ENCODE measurements at places on chromosomes 16 and 17. TPM values are rescaled to one million over a fixed set of nuclear protein-coding genes. Genes with fewer than 3 reads are reported as not detected.

DNA sequence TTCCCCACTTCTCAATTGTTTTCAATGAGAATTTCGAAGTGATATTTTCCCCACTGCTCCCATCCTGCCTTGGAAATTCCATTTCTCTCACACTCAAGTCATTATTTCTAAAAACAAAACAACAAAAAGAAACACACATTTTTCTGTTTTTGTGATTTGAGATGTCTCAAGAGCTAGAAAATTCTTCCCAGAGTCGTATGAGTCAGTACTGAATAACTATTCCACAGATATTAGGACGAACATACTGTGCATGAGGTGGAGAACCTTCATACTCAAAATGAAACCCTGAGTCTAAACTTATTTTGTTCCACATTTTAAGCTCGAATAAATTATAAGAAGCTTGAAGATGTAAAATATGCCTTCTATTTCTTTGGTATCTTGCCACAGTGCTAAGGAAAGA, 204.6 kb downstream of the SLC39A11 start:
- H3K4me3 ChIP-seq: no peak overlapping the region
- H3K4me1 ChIP-seq: no peaks in the 10 kb centered on the region
- H3K36me3 ChIP-seq: no peaks in the 10 kb centered on the region
- H3K27me3 ChIP-seq: no peaks in the 10 kb centered on the region
- no peak for DNase-seq
- no peak overlapping the region for H3K27ac ChIP-seq

The GALR2 gene
- 0.05 TPM for polyA plus RNA-seq

DNA sequence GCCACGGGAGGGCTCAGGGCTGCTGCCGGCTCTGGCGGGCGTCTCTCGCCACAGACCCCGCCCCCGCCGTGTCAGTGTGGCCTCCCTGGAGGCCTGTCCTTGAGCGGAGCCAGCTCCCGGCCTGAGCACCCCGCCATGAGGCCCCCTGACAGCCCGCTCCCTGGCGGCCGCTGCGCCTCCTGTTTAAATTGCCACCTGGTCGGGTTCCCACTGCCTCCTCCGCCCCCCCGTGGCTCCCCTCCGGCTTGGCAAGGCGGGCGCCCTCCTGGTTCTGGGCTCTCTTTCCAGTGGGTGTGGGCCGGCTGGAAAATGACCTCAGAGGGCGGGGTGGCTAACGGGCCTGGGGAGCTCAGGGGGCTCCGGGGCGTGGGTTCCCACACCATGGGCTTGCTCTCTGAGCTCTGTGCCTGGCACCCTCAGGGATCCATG, 42.1 kb upstream of the SSTR5 start:
- no peak overlapping the region for H3K4me3 ChIP-seq
- no peak for DNase-seq
- no peaks in the 10 kb centered on the region for H3K36me3 ChIP-seq
- H3K4me1 ChIP-seq: no peaks in the 10 kb centered on the region

DNA sequence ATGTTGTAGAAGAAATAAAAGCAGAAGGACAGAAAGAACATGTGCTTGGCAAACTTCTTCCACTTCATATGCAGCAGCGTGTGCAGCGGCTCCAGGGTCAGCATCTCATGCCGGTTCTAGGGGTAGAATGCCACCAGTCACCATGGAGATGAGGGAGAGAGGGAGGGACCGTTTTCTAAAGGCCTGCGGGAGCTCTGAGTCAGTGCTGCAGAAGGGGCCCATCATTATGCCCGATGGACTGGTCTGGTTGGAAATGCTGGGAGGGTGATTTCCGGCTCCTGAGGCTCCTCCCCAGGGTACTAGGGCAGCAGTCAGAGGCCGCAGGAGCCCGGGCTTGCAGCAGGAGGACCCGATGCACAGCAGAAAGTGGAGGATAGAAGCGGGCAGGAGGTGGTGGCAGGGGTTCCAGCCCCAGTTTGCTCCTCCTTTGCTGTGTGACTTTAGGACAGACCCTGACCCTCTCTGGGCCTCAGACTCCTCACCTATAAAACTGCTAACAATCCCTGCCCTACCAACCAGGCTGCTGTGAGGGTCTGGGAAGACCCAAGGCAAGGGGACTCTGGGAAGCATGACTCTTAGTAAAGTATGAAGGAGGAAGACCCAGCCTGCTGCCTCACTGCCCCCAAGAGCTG, 28.6 kb downstream of the TRPV3 start:
- H3K36me3 ChIP-seq: no peaks in the 10 kb centered on the region
- H3K4me1 ChIP-seq: no peaks in the 10 kb centered on the region
- no peak overlapping the region for H3K27ac ChIP-seq
- H3K4me3 ChIP-seq: no peak overlapping the region
- H3K27me3 ChIP-seq: no peaks in the 10 kb centered on the region
- no peak for DNase-seq

The ST6GALNAC1 gene
- polyA plus RNA-seq: not detected

- DNase-seq: no peak
- peaks cover 12% of the 10 kb centered on the region for H3K4me1 ChIP-seq
- H3K27me3 ChIP-seq: no peaks in the 10 kb centered on the region
- H3K36me3 ChIP-seq: no peaks in the 10 kb centered on the region
Measured at GRCh38 chr16:77300256-77300655, 101.0 kb downstream of the SYCE1L start.

The SLFN14 gene
- not detected for polyA plus RNA-seq

The KRTAP9-2 gene
- not detected for polyA plus RNA-seq

DNA sequence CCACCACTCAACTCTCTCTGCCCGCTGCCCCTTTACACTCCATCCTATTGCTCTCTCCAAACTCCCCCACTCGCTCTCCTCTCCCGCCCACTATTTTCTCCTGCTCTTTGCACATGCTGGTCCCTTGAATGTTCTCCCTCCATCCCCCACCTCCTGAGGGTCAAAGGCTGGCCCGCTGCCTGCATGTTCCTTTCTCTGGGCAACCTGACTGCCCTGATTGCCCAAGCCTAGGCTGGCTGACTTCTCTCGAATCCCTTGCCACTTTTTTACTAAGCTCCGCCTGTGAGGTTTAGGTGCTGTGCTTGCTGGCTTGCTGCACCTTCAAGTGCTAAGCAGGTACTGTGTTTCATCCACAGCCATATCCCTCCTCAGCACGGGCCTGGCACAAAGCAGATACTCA, 2.7 kb downstream of the EMC8 start:
- H3K27ac ChIP-seq: no peak overlapping the region
- no peaks in the 10 kb centered on the region for H3K27me3 ChIP-seq
- H3K4me1 ChIP-seq: peaks cover 15% of the 10 kb centered on the region
- H3K4me3 ChIP-seq: no peak overlapping the region
- DNase-seq: no peak
- peaks cover 42% of the 10 kb centered on the region for H3K36me3 ChIP-seq

GRCh38 chr16:81066681-81067080, 10.4 kb downstream of the C16orf46 start:
- H3K27me3 ChIP-seq: no peaks in the 10 kb centered on the region
- no peak overlapping the region for H3K4me3 ChIP-seq
- no peaks in the 10 kb centered on the region for H3K4me1 ChIP-seq
- no peak for DNase-seq

DNA sequence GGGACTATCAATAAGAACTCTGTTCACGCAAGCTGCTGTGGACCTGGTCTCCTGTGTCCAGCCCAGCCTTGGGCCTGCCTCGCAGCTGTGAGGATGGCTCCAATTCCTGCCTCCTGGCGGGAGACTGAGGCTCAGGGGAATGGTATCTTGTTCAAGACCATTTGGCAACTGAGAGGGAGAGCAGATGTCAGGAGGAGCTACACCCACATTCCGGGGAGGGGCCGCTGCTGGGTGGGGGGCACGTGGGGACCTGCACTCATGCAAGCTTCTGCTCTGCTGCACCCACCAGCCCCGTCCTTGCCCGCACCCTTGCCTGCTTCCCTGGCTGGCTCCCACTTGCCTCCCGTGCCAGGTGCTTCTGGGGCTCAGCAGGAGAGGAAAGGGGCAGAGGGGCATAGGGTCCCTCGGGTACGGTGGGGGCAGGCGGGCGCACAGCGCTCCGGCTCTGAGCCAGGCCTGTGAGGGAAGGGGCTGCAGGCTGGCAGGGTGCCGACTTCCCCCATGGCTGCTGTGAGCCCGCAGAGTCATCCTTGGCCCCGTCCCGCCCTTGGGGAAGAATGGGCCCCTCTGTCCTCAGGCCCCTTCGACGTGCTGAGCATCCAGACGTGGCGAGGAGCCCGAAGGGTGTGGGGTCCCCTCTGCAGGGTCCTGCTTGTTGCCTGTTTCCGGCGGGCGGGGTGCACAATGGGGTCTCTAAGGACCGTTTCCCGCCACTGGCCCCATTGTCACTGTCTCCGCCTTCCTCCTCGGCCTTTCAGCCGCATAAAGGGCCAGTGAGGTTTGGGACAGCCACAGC, 2.7 kb downstream of the METRN start:
- H3K27me3 ChIP-seq: no peaks in the 10 kb centered on the region
- DNase-seq: no peak
- H3K36me3 ChIP-seq: no peaks in the 10 kb centered on the region
- H3K4me3 ChIP-seq: no peak overlapping the region
- no peak overlapping the region for H3K27ac ChIP-seq
- peaks cover 52% of the 10 kb centered on the region for H3K4me1 ChIP-seq

The ABCA8 gene
- 2.3 TPM for polyA plus RNA-seq

The SLC5A10 gene
- not detected for polyA plus RNA-seq

GRCh38 chr16:30977502-30977901, 7.5 kb upstream of the HSD3B7 start:
- H3K4me1 ChIP-seq: no peaks in the 10 kb centered on the region

The MYLK3 gene
- 0.15 TPM for polyA plus RNA-seq

The SNAI3 gene
- polyA plus RNA-seq: 0.03 TPM

Measured in SK-N-SH (cell line).